Activated naive CD8-positive, alpha-beta T cell treated with anti-CD3 and anti-CD28 coated beads, Interleukin-2, amount 50 U/mL, for 16 hours (primary cell): ENCODE measurements at places on chromosomes 7 and 10.

DNA sequence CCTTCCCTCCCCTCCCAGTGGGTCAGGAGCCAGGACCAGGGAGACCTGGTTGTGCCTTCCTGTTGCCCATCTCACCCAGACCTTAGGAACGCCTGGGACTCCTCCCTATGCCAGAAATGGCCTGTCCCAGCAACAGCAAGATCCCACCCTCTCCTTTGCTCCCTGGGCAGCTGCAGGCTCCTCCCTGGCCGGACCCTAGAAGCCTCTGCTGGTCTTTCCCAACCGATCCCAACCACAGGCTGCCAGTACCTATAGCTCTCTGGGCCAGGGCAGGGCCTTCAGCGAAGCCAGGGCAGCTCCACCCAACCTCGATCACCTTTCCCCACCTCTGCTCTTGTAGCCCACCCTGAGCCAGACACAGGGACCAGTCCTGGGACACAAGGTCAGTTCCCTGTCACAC, 21.9 kb downstream of the LDB3 start:
- DNase-seq = no peak

- DNase-seq = no peak
These were observed 22.7 kb downstream of the HKDC1 start for GRCh38 chr10:69242852-69243212.

DNA sequence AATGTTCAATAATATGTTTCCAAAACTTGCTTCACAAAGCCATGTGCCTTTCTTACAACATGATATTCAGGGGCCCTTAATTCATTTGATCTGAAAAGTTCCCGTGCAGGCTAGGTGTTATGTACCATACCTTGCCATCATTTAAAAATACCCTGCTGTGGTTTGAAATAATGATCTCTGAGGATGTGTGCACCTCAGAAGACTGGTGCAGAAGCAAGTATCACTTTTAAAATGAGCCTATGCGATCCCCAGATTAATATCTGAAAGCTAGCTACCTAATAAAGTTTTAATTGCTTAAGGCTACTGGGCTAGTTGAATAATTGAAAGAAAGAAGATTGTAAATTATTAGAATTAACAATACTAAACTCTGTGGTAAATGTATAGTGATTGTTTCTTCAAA, 262.4 kb downstream of the CDK14 start:
- no peak for DNase-seq

- DNase-seq = no peak
These were observed 495.2 kb downstream of the PLXNA4 start for GRCh38 chr7:132080967-132081668.

GRCh38 chr7:135190703-135191102, 20.2 kb upstream of the CYREN start:
- DNase-seq = no peak

GRCh38 chr10:121332829-121333765, 265.1 kb downstream of the FGFR2 start:
- no peak for DNase-seq

- no peak for DNase-seq
These were observed 156.8 kb downstream of the RNF216 start for GRCh38 chr7:5624386-5625365.

- DNase-seq = no peak
These were observed 169.4 kb downstream of the ADARB2 start for GRCh38 chr10:1567742-1568495.

DNA sequence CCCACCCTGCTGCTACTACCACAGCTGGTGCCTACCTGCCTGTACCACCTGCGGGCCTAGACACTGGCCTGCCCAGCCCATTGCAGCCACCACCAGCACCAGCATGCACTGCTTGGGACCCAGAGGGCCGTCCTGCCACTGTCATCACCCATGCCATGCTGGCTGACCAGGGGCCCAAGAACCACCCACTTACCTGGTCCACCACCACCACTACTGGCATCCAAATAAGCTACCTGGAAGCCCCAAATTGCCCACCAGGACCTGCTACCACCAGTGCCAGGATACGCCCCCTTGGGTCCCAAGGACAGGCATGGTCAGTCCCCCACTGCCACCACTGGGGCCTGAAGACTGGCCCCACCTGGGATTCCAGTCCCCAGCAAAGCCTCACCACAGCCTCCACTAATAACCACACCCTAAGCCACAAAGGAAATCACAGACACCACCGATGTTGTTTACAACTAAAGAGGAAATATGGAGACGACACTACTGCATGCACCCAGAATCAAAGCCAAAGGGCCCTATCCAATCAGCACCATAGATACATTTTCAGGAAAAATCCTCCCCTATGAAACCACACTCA, 70.5 kb upstream of the DIP2C start:
- DNase-seq = no peak

- no peak for DNase-seq
These were observed 451.4 kb downstream of the SUGCT start for GRCh38 chr7:40586197-40586596.

DNA sequence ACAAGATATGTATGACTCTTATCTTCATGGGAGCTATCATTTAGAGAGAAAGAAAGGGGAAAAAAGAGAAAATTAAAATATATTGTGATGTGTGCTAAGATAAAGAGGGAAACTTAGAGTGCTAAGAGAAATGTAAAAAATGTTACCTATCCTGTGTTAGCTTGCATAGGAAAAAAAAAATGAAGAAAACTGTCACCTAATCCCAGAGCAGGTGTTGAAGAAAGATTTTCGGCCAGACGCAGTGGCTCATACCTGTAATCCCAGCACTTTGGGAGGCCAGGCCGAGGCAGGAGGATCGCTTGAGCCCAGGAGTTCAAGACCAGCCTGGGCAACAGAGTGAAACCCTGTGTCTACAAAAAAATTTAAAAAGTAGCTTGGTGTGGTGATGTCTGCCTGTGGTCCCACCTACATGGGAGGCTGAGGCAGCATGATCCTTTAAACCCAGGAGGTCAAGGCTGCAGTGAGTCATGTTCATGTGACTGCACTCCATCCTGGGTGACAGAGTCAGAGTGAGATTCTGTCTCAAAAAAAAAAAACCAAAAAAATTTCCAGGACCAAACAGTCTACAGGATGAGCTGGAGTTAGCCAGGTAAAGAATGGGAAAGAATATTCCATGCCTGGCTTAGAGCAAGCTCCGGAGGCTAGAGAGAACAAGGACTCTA, 2.4 kb upstream of the MKLN1 start:
- DNase-seq = no peak

- no peak for DNase-seq
These were observed 101.2 kb upstream of the KLF6 start for GRCh38 chr10:3886191-3886590.

GRCh38 chr10:93434991-93435491, 47.1 kb downstream of the MYOF start:
- DNase-seq = no peak

- DNase-seq = no peak
These were observed 40.7 kb downstream of the TBC1D12 start for GRCh38 chr10:94443047-94443446.

DNA sequence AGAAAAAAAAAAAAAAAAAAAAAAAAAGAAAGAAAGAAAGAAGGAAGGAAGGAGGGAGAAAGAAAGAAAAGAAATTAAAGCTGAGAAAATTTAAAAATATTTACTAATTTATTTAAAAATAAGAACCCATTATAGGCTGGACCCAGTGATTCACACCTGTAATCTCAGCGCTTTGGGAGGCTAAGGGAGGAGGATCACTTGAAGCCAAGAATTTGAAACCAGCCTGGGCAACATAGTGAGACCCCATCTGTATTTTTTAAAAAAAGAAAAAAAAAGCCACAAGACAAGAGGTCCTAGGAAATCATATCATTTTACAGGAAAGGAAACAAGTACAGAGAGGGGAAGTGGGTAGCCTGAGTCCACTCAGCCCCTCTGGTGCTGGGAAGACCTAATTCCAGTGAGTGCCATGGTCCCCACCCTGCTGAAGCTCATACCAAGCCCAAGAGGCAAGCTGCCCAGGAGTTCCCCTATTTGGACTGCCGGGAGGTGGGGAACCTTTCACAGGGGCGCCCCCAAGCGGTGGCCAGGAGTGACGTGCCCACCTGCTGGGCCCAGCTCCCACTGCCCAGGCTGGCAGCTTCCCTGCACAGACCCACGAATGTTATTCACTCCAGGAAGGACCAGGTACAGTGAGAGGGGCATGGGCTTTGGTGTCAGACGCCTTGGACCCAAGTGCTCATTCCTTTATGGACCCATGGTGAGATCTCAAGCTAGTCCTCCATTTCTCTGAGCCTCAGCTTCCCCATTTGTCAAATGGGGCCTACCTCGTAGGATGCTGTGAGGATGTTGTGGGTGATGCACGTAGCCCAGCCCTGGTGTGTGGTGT, 133.6 kb downstream of the ZMIZ1 start:
- DNase-seq = no peak

DNA sequence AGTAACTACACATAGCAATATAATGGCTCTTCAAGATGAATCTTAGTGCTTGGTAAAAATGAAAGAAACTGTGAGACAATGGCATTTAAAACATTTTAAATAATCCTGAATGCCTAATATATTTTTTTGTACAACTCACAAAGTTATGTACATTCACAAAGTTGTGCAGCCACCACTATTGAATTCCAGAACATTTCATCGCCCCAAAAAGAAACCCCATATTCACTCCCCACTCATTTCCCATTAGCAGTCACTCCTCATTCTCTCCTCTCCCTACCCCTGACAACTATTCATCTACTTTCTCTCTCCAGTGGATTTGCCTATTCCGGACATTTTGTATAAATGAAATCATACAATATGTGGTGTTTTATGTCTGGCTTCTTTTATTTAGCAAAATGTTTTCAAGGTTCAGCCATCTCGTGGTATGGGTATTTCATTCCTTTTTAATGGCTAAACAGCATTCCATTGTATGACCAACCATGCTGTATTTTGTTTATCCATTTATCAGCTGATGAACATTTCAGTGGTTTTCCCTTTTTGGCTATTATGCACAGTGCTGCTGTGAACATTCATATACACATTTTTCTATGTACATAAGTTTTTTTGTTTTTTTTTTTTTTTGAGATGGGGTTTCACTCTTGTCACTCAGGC, 34.7 kb downstream of the ENTPD7 start:
- DNase-seq = no peak

DNA sequence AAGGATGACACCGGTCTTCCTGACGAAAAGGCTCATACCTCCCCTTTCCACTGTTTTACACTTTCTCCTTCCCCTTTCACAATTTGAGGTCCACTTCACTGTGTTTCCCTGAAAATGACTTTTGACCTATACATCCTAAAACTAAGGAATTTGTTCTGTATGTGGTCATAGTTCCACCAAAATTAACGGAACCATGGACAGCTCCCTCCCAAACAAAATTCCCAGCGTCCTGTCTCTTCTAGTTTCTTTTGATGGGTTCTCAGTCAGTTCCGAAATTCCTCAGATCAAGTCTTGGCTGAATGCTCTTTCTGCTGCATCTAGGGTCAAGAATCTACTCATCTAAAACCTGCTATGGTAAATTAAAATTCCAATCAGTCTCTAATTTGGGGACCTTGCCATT, 1191.9 kb downstream of the CNTNAP2 start:
- DNase-seq = no peak

- DNase-seq = no peak
These were observed 28.7 kb downstream of the CSGALNACT2 start for GRCh38 chr10:43166880-43167497.
